Stimulated activated CD4-positive, alpha-beta T cell treated with anti-CD3 and anti-CD28 coated beads, Interleukin-4, amount 100 ng/mL, for 24 hours (primary cell): ENCODE measurements at places on chromosomes 6 and 20.

- DNase-seq: no peak
Observed at GRCh38 chr6:168260420-168260987, 59.1 kb downstream of the DACT2 start.

DNA sequence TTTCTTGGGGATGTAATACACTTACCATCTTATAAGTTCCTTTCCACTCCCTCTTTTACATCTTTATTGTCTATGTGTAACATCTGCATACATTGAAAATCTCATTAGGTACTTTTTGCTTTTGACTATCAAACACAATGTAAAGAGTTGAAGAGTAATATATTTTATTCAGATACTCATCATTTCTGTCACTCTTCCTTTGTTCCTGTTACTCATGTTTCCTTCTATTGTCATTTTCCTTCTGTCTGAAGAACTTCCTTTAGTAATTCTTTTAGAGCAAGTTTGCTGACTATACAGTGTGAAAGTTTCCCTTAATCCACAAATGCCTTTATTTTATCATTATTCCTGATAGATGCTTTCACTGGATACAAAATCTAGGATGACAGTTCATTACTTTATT lies 339.8 kb downstream of the SOX4 start:
- DNase-seq: no peak

GRCh38 chr6:13076575-13076974 lies 251.8 kb downstream of the TBC1D7 start:
- no peak for DNase-seq

DNA sequence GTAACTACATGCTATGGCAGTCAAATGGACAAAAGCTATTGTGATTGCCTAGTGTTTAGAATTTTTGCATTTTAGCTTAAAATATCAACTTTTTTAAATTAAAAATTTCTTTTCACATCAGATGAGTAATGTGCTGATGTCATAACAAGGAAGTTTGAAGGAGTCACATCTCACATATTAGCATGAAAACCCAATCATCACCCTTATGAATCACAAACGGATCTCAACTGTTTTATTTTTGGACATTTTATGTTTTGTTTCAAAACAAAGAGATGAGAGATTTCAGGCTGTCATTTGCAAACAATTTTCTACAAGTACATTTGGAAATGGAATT lies 53.6 kb upstream of the TRERF1 start:
- no peak for DNase-seq

DNA sequence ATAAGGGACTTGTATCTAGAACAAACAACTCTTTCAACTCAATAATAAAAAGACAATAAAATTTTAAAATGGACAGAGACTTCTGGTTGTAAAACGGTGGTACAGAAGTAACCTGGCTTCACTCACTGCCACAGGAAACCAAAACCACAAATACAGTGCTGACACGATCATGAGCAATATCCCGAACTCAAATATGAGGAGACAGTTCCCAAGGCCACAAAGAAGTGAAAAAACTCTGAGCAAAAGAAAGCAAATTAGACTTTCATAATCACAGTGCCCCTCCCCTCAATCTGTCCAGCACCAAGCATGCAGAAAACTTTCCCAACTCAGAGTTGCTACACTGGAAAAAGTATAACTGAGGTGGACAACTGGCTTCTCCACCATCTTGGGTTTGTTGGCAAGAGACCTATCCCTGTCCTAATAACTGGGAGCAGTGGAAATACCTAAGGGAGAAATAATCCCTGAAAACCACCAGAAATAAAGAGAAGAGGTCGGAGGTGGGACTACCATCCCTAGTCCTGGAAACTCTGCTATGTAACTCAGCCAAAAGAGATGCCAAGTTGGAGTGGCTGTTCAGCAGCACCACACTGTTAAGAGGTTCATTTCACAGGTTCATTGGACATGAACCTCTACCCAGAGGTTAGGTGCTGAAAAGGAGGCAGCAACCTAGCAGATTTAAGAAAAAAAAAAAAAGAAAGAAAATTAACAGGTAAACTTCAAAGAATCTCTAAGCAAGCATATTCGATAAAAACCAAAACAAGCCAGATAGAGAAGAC lies 55.5 kb downstream of the REV3L start:
- DNase-seq: peak; percentile 31

- no peak for DNase-seq
Observed at GRCh38 chr20:59002874-59003399, 4.1 kb downstream of the CTSZ start.

- no peak for DNase-seq
Observed at GRCh38 chr6:150272976-150273315, 95.9 kb upstream of the IYD start.

DNA sequence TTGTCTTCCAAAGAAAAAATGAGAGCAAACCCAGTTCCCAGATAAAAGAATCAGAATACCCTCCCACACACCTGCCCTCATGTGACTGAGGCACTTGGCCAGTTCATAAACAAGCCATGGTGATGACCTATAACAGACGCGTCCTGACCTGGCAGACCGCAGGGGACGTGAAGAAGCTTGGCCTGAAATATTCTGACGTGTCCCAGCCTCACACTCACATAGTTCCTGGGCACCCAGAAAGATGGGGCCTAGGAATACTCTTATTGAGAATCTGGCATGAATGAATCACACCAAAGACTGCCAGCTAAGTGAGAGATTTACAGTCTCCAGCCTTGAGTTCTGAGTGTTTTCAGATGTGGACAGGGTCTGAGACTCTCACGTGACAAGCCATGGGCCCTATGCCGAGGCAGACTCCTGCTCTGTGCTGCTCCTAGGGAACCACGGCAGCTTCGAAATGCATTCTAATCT lies 17.2 kb upstream of the MAP3K4 start:
- DNase-seq: no peak

GRCh38 chr6:85388531-85388930 lies 61.4 kb upstream of the NT5E start:
- no peak for DNase-seq

DNA sequence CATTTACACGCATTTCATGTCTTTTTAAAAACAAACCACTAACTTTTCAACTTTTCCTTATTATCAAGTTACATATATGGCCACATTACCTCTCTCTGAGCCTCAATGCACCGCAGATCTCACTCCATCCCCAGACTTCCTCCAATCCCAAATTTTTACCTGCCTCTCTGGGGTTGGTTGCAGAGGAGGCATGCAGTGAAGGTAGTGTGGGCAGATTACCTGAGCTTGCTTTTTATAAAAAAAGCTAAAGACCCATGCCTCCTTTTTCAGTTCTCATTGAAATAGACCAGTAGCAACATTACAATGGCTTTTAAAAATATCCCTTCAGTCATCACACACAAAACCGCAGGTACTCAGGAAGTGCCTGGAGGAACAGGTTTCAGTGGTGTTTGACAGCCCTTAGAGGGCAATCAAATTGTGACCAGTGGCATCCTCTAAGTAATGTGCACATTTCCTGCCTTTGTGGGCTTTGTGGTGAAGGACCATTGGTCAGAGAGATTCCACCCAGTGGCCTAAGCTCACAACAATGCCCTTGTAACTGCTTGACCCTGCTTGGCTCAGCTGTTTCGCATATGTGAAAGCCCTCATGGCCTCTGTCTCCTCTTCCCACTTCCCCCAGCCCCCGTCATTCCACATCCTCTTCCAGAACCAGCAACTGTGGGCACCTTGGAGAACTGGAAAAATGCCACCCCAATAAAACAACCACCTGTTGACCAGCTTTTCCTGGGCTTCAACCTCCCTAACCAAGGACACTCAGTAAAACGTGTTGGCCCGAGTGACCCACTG lies 30.2 kb upstream of the IL17A start:
- DNase-seq: no peak

DNA sequence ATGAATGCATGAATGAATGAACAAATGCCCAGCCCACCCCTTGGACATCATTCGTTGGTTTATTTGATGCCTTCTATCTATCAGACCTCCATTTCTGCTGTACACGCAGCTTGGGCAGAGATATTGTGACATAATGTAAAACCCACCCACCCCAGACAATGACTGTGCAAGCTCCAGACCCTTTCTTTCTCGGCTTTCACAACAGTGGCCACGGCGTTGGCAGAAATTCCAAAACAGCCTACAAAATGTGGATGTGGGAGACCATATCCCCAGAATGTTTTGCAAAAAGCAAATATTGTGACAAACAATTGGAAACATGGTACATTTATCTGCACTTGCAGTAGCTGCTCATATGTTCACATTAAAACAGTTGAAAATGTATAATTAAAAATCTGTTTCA lies 162.0 kb upstream of the MAFB start:
- no peak for DNase-seq

- DNase-seq: no peak
Observed at GRCh38 chr20:8020314-8021079, 936 bp upstream of the TMX4 start.

- no peak for DNase-seq
Observed at GRCh38 chr20:49832632-49833327, 20.2 kb downstream of the SLC9A8 start.

DNA sequence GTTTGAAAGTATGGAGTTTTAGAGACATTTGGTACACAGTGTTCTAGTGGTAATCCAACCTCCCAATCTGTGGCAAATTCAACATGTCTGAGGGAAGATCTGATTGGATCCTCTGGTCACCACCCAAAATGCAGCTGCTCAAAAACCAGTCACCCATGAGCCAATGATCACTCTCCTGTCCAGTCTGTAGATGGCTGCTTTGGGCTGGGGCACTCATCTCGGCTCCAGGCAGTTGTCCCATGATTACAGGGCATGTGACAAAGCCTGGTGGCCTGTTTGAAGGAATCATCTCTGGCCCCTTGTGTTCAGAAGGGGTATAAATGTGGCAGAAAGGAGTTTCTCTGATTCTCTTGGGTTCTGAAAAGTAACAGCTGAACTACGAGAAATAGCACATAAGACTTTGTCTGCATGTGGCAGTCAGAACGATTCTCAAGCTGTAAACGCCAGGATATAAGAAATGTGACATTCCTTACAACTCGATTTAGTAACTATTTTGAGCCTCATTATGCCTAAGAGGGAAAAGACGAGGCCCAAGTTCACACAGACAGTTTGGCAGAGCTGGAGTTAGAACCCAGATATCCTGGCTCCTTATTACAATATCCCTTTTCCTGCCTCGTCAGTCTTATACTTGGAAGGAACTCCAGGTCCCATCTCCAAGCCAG lies 3.9 kb upstream of the C20orf202 start:
- DNase-seq: no peak

GRCh38 chr6:35218456-35218855 lies 4.7 kb downstream of the SCUBE3 start:
- DNase-seq: no peak

DNA sequence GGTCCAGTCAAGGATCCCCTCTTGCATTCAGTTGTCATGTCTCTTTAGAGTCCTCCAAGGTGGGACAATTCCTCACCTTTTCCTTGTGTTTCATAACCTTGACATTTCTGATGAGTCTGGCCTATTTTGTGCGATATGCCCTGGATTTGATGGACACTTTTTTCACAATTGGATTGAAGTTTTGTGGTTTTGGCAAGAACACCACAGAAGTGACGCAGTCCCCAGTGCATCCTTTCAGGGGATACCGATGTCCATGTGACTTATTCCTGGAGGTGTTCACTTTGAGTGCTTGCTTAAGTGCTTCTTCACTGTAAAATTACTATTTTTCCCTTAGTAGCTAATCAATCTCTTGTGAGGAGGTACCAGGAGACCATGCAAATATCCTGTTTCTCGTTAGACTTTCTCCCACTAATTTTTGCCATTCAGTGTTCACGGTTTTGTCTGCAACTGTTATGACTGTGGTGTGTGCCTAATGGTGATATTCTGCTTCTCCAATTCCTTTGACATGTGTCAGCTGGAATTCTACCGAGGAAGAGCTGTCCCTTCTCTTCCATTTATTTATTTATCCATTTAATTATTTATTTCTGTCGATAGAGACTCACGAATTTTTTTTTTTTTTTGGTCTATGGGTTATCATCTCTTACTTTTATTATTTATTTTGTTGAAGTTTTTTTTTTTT lies 30.8 kb downstream of the BPIFB4 start:
- no peak for DNase-seq

DNA sequence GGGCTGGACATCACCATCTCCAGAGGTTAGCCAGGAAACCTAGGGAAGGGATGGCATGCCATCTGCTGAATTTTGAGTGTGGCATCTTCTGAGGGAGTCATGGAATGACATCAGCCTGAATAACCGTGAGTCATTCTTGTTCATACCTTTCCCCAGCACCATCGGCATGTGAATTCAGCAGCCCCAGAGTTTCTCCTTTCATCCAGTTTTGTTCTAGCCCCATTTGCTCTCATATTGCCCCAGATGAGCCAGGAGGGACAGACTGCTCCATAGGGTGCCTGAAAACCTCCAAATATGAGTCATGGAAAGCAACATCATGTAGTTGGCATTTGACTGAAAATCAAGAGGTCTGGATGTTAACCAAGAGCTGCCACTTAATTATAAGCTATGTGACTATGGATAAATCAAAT lies 219.2 kb upstream of the SGK1 start:
- no peak for DNase-seq

GRCh38 chr20:50345712-50346373 lies 155.2 kb downstream of the CEBPB start:
- DNase-seq: no peak

DNA sequence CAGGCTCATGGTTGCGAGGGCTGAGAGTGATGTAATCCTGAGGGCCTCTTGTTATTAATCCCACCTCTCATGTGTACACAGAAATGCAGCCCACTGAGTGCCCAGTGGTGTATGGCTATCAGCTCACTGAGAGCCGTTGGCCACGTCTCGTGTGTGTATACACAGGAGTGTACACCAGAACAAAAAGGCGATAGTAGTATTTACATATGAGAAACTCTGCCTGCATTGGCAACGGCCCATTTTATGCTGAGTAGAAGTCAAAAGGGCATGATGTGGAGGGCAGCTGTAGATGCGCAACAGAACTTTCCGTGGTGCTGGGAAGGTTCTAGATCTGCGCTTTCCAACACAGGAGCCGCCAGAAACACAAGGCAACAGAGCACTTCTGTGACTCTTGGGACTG lies 28.9 kb upstream of the CDH4 start:
- DNase-seq: no peak

DNA sequence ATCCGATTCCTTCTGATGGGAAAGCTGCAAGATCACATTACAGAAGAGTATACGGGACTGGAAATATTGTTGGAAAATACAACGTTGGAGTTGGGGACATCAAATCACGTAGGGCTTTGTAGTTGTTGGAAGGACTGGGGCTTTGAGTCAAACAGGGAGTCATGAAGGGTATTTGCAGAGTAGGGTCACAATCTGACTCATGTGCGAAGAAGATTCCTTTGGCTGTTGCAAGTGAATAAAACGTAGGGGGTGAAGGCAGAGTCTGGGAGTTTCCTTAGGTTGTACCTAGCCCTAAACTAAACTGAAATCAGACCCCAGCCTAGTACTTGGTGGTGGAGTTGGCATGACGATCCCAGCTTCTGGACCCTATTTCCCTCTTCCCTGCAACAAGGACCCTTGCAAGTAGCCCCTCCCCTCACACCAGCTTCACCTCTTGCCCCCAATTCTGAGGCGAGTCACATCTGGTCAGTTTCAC lies 32.3 kb downstream of the SNX5 start:
- DNase-seq: no peak

- DNase-seq: peak; percentile 13
Observed at GRCh38 chr6:169589699-169590257, 112.1 kb downstream of the WDR27 start.

DNA sequence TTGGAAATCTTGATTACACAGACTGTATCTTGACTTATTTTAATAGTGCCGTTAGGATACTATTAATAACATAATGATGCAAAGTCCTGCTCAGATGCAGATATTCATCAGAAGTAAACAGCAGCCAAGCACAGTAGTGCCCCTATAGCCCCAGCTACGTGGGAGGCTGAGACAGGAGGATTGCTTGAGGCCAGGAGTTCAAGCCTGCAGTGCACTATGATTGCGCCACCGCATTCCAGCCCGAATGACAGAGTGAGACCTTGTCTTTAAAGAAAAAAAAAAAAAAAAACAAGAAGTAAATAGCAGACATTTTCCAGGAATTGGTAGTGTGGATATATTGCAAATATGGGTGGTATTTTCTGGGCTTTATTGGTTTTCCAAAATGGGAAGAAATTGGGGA lies 61.8 kb downstream of the TULP4 start:
- no peak for DNase-seq
